ENCODE measurements at places on chromosomes 3 and 15.

DNA sequence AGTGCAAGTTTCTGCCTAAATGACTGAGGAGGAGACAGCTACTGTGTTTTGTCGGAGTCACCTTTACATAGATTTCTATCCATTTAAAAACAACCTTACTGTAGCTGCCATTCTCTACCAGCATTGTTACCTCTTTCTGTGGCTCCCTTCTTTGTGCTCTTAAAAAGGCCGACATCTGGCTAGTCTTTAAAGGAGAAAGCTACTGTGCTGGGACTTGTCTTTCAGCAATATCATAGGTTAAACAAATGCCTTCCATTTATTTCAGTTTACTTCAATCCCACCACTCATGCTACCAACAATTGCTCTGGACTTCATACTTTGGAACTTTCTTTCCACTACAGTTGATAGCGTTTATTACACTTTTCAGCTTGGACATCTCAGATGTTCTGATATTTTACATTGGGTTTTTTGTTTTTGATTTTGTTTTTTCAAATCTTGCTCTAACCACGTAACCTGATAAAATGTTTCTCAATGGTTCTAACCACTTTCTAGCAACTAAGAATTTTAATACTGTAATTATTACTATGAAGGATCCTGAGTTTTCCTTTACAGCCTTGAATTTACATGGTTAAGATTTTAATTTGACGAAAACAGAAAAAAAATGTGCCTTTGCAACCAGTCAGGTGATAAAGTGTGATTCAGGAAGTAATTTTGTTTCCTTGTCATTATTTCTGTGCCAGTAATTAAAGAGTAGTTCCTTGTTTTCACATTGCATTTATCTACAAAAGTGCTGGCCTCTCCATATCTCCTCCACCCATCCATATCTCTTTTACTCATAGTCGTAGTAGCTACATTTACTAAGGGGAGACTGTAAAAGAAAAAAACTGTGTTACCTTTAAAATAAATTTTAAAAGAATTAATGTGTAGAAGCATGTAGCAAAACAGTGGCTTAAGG is 1.3 kb upstream of the CBLB start:
- DNase-seq = no peak

DNA sequence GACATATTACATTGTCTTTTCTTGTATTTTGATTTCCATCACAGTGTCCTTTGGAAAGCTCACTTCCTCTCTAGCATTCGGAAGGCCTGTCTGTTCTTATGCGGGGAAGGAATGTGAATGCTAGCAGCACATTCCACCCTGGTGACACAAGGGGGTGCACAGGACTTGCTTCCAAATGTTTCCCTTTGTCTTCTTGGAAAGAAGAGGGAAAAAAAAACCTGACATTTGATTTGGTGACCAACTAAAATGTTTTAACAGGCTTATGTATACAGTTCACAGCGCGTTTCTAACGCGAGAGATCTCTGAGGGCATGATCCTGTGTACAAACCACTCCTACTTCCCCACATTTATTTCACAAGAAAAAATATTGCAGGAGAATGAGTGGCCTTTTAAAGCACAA is 107.6 kb upstream of the FXR1 start:
- no peak for DNase-seq

DNA sequence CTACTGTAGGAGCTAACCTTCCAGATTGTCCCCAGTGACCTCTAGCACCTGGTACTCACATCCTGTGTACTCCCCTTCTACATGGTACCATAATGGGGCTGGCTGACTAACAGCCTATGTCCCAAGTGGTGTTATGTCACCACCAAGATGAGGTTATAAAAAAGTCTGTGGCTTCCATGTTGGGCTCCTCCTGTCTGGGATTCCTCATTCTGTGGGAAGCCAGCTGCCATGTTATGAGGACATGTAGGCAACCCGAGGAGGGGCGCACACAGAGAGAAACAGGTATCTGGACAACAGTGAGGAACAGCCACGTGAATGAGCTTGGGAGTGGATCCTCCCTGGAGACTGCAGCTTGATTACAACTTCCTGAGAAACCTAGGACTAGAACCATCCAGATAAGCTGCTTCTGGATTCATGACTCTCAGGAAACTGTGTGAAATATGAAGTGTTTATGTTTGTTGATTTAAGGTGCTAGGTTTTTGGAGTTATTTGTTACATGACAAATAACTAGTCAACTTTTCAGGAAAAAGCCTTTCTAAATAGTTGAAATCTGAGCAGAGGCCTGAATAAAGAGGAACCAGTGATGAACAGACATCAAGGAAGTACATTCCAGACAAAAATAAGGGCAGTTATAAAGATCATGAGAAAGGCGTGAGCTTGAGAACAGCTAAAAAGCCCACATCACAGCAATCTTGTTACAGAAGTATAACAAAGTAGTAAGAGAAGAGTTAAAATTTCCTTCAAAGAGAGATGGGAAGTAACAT is 21.7 kb downstream of the GOLIM4 start:
- no peak for DNase-seq

DNA sequence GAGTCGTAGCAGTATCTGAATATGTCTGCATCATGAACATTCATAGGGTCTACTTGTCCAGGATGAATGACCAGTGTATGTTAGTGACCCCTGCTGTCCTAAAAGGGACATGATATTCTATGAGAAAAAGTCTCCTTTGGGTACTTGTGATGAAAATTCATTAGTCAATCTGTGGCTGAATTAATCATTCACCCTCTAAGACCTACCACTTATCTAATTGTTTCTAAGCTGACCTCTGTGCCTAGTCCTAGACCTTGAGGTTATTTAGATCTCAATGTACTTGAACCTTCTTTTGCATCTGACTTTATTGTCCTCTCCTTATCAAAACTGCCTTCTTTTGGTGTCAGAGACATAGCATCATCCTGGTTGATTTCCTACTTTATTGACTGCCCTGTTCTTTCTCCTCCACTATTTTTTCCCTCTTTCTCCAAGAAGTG is 799.3 kb downstream of the DIPK2A start:
- no peak for DNase-seq

GRCh38 chr3:155712008-155712407 is 32.9 kb downstream of the PLCH1 start:
- no peak for DNase-seq

All from T-helper 9 cell (primary cell).